Adrenal gland (tissue), 19 donors: ENCODE measurements at places on chromosomes 5 and 9.
A peak's percentile ranks its signal among the peaks of the same experiment; 100 is the strongest.

DNA sequence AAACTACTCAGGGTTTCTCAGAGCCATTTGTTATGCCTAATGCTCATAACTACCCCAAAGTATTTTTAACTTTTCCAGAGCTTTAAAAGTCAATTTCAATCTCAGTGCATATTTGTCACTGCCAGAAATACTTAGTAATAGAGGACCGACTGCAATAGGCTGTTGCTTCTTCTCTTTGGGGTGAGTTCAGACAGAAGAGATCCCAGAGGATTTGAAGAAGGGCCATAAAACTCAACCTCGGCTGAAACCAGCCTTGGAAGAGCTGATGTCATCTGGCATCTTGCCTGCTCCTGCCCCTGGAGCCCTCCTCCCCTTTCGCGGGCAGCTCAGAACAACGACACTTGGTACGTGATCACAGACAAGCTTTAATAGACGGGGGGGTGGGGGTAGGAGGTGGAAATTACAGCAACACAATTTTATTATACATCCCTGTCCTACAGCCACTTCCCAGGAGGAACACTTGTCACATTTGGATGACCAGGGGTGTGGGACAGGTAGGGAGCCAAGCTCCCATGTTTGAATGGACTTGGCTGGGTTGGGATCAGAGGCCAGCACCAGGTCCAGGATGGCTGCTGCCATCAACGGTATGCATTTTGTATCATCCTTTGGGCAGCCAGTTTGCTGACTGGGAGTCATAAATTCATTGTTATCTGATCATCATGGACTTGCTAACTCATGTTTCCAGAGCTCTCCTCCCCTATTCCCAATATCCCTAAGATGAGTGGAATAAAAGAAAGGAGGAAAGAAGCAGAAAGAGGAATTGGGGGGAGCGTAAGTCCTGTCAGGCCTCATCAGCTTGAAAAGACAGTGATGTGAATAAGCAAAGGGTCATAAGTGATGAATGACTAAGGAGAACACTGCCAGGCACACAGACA is 186.6 kb upstream of the PANK3 start:
- DNase-seq: peak; percentile 78

- DNase-seq: no peak
These were observed 26.6 kb downstream of the SGTB start for GRCh38 chr5:65695162-65695755.

- DNase-seq: no peak
These were observed 1313.0 kb downstream of the MAT2B start for GRCh38 chr5:164818445-164818844.

DNA sequence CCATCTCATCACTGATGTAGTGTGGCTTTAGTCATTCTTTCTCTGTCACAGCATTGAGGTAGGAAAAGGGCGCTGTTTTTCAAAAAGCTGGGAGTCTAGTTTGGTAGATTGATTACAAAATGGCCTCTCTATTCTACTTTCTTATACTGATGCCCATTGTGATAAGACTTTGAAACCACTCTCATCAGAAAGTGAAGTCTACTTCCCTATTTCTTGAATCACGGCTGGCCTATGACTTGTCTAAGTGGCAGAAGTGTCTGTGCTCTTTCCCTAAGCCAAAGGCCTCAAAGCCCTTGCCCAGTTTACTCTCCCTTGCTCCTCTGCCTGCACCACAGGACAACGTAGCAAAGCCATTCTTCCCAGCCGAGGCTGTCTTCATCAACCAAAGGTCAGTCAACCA is 83.0 kb upstream of the IL33 start:
- no peak for DNase-seq

DNA sequence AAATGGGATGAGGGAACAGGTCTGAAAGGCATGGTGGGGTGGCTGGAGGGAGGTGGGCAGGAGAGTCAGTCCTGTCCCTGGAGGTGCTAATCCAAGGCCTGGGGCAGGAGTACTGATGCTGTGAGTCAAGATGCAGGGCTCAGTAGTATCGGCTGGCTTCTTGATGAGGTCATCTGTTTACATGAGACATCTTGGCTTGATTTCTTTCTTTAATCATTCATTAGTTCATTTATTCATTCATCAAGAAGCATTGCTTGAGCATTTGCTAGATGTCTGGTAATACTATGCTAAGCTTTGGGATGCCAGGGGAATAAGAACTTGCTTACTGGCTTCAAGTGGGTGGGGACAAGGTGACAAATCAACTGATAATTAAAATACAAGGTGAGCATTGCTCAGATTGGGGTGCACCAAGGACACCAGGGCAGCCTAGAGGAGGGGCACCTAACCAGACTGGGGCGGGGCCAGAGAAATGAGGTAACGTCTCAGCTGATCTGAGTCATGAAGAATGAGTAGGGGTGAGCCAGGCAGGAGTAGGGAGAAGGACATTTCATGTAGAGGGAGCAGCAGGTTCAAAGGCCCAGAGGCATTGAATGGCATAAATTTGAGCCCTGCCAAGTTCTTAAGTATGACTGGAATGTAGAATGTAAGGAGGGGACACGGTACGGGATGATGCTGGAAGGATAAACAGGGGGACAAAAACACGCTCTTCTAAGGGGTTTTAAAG is 88.8 kb downstream of the EGFLAM start:
- no peak for DNase-seq
